A673 (cell line): ENCODE measurements at places on chromosomes 3 and 15.

GRCh38 chr3:15409239-15409638 is 18.1 kb downstream of the METTL6 start:
- no peaks in the 10 kb centered on the region for H3K4me1 ChIP-seq
- DNase-seq, result no peak
- no peak overlapping the region for H3K27ac ChIP-seq
- peaks cover 22% of the 10 kb centered on the region for H3K36me3 ChIP-seq
- H3K4me3 ChIP-seq, result no peak overlapping the region

DNA sequence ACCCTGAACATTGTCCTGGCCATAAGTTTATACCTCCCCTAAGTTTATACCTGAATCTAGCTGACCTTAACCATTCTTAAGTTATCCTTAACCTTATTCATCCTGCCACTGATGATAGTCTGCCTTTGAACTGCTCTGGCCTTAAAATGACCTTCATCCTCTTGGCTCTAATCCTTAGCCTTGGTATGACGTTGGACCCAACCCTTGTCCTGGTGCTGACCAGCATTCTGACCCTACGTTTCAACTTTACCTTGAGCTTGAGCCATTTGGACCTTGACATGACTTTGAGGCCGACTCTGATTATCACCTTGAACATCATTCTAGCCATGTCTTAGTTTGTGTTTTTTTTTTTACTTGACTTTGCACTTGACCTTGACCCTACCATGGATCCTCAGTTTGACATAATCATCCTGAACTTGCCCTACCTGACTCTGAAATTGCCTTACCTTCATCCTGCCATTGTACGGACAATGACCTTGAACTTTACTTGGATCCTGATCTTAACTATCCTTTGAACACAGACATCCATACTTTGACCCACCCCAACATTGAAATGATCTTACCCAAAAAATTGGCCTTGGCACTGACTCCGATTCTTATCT is 61.1 kb upstream of the ACAD9 start:
- H3K4me3 ChIP-seq, result no peak overlapping the region
- no peaks in the 10 kb centered on the region for H3K4me1 ChIP-seq
- peaks cover 8% of the 10 kb centered on the region for H3K36me3 ChIP-seq
- no peak overlapping the region for H3K27ac ChIP-seq
- H3K27me3 ChIP-seq, result no peaks in the 10 kb centered on the region
- DNase-seq, result no peak

- H3K4me3 ChIP-seq, result no peak overlapping the region
- H3K27ac ChIP-seq, result no peak overlapping the region
- H3K27me3 ChIP-seq, result no peaks in the 10 kb centered on the region
- no peak for DNase-seq
- H3K36me3 ChIP-seq, result no peaks in the 10 kb centered on the region
- no peaks in the 10 kb centered on the region for H3K4me1 ChIP-seq
These were observed 225.3 kb upstream of the GOLGA6L4 start for GRCh38 chr15:84010246-84010645.

GRCh38 chr15:41847981-41848380 is 9.3 kb downstream of the PLA2G4B start:
- no peak overlapping the region for H3K27ac ChIP-seq
- no peaks in the 10 kb centered on the region for H3K27me3 ChIP-seq
- H3K4me1 ChIP-seq, result no peaks in the 10 kb centered on the region
- H3K4me3 ChIP-seq, result no peak overlapping the region
